CD4-positive, alpha-beta T cell treated with Interleukin-21 for 1 hour (primary cell): ENCODE measurements at places on chromosomes 5 and 9.

GRCh38 chr5:57725658-57726504 lies 243.3 kb upstream of the ACTBL2 start:
- no peak for DNase-seq

GRCh38 chr5:41253109-41253508 lies 39.8 kb upstream of the C6 start:
- DNase-seq, result no peak

GRCh38 chr5:55603922-55604321 lies 69.2 kb upstream of the PLPP1 start:
- no peak for DNase-seq

DNA sequence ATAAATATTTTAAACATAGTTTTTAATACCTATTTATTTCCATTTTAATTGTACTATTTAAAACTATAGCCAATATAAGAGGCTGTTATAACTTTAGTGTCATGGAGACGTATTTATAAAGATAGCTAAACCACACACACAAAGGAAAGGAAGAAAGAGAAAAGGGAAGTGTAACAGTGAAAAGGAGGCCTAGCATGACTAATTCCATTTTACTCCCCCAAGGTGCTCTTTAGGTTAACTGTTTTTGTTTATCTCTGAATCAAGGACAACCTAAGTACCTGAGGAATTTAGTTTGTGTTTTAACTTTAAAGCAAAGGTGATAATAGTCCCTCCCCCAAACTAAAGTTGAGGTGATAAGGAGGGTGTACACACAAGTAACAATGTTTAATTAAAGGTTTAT lies 1188.9 kb upstream of the C9orf72 start:
- no peak for DNase-seq

GRCh38 chr5:158451993-158452672 lies 593.2 kb upstream of the CLINT1 start:
- DNase-seq, result no peak

- no peak for DNase-seq
These were observed 645.4 kb downstream of the PRELID2 start for GRCh38 chr5:145189746-145190145.

- DNase-seq, result no peak
These were observed 675.6 kb downstream of the IRX1 start for GRCh38 chr5:4271193-4271592.

DNA sequence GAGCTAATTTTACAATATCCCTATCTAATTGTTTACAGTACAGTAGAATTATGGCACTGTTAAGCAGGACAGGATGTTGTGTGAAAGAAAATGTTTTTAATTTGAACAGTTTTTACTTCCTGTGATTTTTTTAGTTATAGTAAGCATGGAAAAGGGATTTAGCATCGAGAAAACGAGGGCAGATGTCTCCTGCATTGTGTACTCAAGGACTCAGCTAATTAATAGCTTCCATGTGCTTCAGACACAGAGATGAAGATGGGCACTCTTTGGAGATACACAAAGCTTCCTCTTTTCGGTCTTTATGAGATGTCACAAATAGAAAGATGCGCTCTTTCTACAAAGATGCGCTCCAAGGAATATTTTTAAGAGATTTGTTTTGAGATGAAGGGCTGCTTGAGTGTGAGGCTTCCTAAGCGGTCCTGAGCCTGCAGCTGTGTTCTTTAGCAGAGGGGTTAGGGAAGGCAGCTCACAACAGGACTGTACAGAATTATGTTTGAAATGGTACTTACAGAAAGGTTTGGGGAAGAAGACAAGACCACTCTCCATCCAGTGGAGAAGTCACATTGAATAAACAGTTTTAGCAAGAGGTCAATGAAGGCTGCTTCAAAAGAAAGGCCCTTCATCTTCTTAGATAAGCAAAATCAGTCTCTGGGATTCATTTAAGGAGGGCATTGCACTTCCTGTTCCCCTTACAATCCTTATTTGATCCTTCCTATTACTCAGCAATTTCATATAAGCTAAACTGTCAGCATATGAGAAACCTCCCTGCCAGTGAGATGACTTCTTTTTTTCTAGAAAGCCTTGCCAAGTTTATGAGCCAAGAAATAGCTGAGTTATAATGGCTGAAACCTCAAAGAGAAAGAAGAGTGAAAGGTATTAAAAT lies 311.5 kb downstream of the EFNA5 start:
- no peak for DNase-seq

GRCh38 chr5:119397518-119398380 lies 41.9 kb downstream of the TNFAIP8 start:
- DNase-seq, result peak; percentile 24

DNA sequence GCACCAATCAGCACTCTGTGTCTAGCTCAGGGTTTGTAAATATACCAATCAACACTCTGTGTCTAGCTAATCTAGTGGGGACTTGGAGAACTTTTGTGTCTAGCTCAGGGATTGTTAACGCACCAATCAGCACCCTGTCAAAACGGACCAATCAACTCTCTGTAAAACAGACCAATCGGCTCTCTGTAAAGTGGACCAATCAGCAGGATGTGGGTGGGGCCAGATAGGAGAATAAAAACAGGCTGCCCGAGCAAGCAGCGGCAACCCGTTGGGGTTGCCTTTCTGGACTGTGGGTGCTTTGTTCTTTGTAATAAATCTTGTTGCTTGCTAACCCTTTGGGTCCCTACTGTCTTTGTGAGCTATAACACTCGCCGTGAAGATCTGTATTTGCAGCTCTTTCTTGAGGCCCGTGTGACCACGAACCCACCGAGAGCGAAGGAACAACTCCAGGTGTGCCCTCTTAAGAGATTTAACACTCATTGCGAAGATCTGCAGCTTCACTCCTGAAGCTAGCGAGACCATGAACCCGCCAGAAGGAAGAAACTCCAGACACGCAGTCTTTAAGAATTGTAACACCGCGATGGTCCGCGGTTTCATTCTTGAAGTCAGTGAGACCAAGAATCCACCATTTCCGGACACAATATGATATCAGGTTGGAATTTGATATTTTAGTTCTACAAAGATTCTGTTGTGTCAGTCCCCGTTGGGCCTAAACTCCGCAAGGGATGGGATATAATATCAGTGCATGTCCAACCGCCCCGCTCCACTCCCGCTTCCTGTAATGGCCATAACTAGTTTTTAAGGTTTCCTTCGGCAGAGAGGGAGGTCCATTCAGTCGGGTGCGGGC lies 740 bp upstream of the TRMT10B start:
- DNase-seq, result peak; percentile 5

GRCh38 chr9:36940500-36940853 lies 93.6 kb downstream of the PAX5 start:
- DNase-seq, result no peak

- DNase-seq, result no peak
These were observed 1.0 kb downstream of the FPGS start for GRCh38 chr9:127803507-127804352.

- DNase-seq, result no peak
These were observed 308.0 kb upstream of the NREP start for GRCh38 chr5:112064956-112065355.

GRCh38 chr9:90927496-90927895 lies 125.9 kb downstream of the SYK start:
- no peak for DNase-seq

- DNase-seq, result no peak
These were observed 2.2 kb downstream of the NR2F1 start for GRCh38 chr5:93585041-93585766.

DNA sequence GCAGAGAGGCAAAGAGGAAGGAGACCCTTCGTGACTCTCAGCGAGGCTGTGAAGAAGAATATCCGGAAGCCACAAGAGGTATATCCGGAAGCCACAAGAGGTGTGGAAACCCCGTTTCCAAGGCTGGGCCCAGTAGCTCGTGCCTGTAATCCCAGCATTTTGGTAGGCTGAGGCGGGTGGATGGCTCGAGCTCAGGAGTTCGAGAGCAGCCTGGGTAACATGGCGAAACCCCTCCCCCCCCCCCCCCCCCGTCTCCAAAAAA lies 612 bp upstream of the BBLN start:
- peak; percentile 77 for DNase-seq

- no peak for DNase-seq
These were observed 153.1 kb downstream of the PCSK1 start for GRCh38 chr5:96279801-96280542.

DNA sequence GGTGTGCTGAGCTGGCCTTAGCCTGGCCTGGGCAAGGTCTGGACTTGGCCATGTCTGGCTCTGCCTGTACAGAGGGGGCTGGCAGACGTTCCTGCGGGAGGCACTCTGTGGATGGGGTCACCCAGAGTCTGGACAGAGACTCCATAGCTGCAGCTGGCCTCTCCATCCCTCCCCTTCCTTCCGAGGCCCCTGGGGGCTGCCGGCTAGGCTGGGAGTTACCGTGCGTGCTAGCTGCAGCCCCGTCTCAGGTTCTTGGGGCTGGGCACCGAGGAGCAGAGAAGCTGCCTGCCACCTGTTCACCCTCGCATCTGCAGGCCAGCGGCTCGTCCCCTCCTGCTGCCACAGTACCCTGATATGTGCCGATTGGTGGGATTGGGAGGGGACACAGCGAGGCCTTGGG lies 63.4 kb downstream of the RXRA start:
- no peak for DNase-seq

GRCh38 chr5:74093561-74093960 lies 467.6 kb downstream of the ARHGEF28 start:
- no peak for DNase-seq

DNA sequence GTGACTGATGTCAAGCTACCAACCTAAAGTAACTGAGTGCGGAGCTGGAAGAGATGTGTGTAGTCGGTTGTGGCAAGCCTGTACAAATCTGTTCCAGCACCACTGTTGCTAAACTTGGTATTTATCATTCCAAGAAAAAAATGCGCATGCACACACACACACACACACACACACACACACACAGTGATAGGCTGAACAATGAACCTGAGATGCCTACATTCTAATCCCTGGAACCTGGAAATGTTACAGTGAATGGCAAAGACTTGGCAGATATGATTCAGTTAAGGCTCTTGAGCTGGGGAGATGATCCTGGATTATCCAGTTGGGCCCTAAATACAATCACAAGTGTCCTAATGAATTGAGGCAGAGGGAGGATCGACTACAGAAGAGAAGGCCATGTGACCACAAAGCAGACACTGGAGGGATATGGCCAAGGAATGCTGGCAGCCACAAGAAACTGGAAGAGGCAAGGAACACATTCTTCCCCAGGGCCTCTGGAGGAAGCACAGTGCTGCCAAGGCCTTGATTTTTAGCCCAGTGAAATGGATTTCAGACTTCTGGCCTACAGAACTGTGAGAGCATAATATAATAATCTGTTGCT lies 49.7 kb upstream of the LHFPL2 start:
- no peak for DNase-seq

DNA sequence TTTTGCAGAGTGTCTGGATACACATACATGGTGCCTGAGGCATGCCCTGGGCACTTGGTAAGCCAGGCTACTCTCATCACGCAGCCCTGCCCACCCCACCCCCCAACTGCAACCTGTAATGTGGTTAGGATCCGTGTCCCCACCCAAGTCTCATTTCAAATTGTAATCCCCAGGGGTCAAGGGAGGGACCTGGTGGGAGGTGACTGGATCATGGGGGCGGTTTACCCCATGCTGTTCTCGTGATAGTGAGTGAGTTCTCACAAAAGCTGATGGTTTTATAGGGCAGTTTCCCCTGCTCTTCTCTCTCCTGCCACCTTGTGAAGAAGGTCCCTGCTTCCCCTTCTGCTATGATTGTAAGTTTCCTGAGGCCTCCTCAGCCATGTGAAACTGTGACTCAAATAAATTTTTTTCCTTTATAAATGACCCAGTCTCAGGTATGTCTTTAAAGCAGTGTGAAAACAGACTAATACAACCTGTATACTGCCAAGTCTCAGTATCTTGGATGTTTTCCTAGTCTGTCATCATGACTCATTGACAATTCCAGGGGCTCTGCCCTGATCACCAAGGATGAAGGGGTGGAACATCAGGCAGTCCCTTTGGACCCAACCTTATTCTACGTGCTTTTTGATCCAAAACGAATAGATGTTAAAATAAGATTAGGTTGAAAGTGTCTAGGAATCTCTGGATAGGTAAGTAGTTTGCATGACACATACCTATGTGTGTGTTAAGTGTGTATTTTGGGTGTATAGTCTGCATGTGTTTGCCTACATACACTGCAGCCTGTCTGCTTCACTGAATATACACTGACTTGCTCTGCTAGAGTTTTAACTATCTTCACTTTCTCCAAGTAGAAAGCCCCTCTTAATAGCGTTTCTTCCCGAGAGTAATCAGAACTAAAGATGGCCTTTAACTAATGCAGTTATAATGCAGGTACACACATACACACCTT lies 293.8 kb downstream of the SLIT3 start:
- DNase-seq, result no peak

DNA sequence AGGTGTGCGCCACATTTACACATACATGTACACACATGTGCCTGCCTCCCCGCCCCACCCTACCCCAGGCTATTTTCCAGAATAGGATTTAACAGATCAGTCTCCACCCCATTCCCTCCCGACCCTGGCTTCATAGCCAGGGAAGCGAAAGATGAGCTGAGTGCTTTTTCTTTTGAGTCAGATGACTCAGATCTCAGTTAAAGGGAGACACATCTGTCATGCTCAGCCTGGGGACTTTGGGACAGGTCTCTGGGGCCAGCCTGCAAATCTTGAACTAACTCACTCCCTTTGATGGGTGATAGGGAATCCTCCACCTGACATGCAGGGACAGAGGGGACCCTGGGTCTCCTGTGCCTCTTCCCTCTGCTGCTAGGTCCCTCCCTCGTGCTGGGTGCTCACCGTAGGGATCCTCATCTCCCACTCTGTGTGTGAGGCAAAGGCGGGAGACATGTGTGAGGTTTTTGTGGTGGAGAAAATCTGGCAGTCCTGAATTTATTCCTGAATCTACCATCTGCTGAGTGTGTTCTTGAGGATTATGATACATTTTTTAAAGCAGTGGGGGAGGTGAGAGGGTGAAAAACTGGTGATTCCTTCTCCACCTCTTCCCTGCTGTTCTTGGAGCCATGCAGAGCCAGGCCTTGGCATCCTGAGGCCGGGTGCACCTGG lies 37.7 kb downstream of the NEUROG1 start:
- no peak for DNase-seq

DNA sequence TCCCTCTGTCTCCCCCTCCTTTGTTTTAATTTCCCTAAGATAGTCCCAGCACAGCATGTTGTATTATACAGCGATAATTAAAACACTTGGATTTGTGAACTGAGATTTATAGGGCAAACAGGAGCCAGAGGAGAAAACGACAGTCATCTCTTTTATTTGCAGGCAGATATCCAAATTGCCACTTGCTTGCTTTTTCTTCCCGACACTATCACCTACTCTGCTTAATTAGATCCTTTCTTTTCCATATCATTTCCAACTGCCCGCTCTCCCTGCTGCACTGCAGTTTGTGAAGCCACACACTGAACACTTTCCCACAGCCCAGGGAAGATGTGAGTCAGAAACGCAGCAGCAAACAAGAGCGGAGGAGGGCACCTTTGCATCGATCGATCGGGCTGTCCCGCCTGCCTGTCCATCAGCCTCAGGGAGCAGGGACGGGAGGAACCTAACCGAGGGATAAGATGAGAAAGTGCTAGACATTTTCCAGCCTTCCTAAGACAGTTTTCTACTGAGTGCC lies 35.8 kb upstream of the SPRY4 start:
- no peak for DNase-seq

- DNase-seq, result no peak
These were observed 410.1 kb downstream of the MAT2B start for GRCh38 chr5:163915481-163915961.
